ENCODE measurements at places on chromosomes 2 and 18.
A peak's percentile ranks its signal among the peaks of the same experiment; 100 is the strongest.

DNA sequence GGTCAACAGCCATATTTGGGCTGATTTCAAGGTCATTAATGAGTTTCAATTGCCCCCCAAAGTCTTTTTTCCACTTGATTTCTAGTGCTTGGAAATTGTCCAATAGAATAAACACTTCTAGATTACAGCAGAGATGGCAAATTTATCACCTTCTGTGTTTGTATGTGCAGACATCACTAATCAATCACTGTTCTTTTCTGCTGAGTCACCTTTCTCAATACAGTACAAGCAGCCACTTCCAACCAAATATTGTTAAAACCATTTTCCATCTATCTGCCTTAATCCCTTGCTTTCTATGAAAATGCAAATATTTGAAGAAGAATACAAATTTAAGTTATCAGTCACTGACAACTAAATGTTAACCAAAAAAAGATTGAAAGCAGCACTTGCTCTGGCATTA is 40.2 kb upstream of the ZNF521 start:
- DNase-seq = no peak

- no peak for DNase-seq
Measured at GRCh38 chr2:43075054-43075593, 151.3 kb downstream of the ZFP36L2 start.

DNA sequence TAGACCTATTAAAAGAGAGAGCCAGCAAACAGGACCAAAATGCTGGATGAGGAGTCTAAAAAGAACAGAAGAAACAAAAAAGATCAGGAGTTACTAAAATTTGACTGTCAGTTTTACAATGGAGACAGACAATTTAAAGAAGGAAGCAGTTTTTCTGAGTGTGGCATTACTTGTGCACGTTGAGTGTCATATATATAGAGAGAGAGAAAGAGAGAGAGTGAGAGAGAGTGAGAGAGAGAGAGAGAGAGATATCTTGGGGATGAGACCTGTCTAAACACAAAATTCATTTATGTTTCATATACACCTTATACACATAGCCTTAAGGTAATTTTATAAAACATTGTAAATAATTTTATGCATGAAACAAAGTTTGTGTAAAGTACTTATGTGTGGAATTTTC is 2.1 kb upstream of the GALNT3 start:
- peak; percentile 26 for DNase-seq

DNA sequence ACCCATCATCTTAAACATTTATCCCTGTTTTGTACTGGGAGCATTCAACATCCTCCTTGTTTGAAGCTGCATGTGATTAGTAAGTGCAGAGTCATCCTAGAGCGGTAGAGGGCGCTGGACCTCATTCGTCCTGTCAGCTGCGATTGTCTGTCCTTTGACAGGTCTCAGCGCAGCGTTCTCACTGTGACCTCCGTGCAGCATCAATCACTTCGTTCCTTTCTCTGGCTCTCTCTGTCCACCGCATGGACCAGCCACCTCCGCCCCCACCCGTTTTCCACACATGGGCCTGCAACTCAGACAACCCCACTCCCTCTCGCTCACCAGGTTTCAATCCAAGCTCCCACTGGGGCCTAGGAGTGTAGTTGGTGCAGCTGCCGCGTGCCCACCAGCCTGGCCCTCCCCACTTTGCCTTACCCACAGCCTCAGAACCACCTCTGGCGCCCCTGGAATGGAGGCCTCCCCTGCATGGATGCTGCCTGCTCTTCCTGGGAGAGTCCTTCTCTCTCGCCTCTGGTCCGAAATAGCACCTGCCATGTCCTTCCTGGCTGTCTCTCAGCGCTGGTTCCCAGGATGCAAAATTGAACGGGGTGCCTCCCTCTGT is 90.5 kb downstream of the NDUFA10 start:
- DNase-seq = no peak

GRCh38 chr18:23231340-23232021 is 96.2 kb downstream of the CABLES1 start:
- peak; percentile 100 for DNase-seq

GRCh38 chr2:108074946-108075345 is 88.6 kb downstream of the SLC5A7 start:
- no peak for DNase-seq

- no peak for DNase-seq
Measured at GRCh38 chr2:46706264-46706983, 209.2 kb downstream of the MCFD2 start.

DNA sequence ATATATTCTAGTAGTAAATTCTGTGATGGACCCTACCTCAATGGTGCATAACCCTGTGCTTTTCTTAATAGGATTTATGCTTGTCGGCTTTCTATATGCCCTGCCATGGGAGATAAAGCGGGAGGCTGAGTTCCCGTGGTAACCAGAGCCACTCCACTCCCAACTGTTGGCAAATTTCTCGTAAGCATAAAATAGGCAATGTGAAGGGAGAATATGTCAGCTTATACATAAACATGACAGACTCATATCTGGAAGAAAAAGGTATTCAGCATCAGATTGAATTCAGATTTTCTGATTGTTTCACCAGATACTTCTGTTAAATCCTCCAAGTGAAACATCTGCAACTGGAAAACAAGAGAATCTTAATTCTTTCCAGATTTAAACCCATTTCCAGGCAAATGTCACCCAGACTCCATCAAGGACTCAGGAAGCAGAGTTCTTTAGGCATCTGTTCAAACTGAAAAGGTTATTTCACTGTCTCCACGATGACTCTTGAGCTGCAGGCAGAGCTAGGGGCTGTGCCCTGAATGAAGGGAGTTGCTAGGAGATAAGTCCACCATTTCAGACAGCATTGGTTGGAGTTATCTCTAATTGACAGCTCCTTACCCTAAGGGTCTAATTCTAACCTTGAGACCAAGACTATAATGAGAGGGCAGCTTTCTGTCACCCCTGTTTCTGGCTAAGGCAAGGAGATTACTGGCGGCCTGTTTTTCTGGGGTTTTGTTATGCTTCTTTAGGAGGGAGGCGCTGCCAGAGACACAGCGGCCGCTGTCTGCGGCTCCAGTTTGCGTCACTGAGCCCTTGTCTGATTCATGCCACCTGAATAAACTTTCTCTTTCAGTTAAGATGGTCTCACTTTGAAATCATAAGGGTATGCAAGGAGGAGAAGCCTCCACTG is 381.3 kb downstream of the SOX11 start:
- DNase-seq = no peak

- no peak for DNase-seq
Measured at GRCh38 chr18:36135264-36135663, 5.6 kb downstream of the ELP2 start.

GRCh38 chr2:121561617-121562268 is 31.1 kb downstream of the RNU4ATAC start:
- no peak for DNase-seq
